ENCODE measurements at places on chromosomes 4 and X.

DNA sequence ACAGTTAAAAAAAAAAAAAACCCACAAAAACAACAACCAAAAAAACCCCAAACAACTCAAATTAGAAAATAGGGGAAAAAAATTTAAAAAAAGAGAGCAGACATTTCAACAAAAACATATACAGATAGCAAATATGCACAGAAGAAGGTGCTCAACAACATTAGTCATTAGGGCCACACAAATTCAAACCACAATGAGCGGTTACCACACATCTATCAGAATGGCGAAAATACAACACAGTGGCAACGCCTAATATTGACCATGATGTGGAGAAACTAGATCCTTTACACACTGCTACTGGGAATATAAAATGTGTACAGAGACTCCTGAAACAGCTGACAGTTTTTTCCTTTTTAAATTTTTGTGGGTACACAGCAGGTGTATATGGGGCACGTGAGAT lies 19.4 kb downstream of the LYAR start:
- no peak for DNase-seq

DNA sequence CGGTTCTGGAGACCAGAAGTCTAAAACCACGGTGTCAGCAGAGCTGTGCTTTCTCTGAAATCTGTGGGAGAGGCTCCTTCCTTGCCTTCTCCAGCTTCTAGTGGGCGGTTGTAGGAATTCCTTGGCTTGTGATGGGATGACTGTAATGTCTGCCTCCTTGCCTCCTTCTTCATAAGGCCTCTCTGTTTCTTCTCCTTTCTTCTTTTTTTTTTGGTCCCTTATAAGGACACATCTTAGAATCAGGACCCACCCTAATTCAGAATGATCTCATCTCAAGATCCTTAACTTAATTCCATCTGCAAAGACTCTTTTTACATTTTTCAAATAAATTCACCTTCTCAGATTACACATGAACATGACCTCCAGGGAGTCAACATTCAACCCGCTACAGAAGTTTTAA lies 186.9 kb downstream of the STK32B start:
- DNase-seq, result no peak

GRCh38 chr4:107845681-107846080 lies 20.9 kb downstream of the SGMS2 start:
- DNase-seq, result no peak

- DNase-seq, result no peak
These were observed 77.5 kb downstream of the IQCM start for GRCh38 chr4:149738156-149738555.

- no peak for DNase-seq
These were observed 31.1 kb downstream of the STK32B start for GRCh38 chr4:5082376-5082775.

DNA sequence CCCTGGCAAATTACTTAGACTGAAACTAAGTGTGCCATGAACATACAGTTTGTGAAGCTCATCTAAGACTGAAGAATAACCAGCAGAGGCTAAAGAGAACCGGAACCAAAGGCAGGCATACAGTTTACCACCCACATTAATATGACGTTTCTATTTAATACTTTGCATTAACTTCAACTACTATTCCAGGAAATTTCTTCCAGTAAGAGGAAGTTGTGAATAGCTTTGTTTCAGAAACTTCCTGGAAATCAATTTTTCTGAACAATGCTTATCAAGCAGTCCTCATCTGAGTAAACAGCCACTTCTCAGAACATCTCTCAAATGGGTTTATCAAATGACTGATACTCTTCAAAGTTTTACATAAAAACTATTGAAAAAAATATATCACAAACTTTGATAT lies 252.7 kb downstream of the OPHN1 start:
- DNase-seq, result no peak

- no peak for DNase-seq
These were observed 155.4 kb upstream of the FRG1 start for GRCh38 chr4:189785257-189785656.

GRCh38 chrX:48802905-48803200 lies 986 bp downstream of the HDAC6 start:
- DNase-seq, result no peak

All from stimulated activated CD4-positive, alpha-beta T cell treated with anti-CD3 and anti-CD28 coated beads, Interleukin-1b, Interleukin-23, amount 100 ng/mL, for 1 hour (primary cell).